ENCODE measurements at places on chromosomes 2 and 18.

- no peak for DNase-seq
Observed at GRCh38 chr18:650428-650858, 7.0 kb upstream of the TYMS start.

DNA sequence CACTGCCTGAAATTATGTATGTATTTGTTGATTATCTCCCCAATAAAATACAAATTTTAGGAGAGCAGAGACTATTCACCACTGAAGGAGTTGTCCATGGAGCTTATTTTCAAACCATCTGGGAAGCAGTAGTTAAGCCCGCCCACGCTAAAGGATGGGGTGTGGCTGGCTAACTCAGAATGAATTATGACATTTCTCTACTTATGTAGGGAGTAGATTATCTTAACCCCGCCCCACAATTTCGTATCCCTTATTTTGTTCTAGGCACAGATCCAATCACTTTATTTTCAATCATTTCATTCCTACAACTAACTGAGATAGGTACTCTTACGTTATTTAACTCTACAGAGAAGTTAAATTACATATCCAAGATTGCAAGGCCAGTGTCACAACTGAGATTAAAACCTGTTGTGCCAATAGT, 1.4 kb upstream of the LAPTM4A start:
- no peak for DNase-seq

DNA sequence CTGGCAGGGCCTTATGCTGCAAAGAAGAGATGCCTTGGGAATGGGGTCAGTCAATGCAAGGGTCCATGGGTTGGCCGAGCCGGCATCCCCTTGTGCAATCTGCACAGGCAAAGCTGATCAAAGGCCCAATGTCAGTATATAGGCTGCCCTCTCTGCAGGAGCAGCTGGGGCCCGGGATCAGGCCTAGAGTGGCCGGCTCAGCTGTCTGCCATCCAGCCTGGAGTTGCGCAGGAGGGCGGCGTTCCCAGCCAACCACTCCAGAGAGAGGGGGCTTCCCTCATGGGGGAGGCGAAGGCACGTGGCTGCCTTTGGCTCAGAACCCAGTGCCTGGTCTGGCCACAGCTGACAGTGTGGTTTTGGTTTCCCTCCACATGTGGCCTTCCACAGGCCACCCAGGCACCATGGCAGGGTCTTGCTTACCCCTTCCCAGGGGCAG, 3.9 kb downstream of the INPP5D start:
- DNase-seq = no peak

GRCh38 chr2:3130889-3131635, 246.6 kb downstream of the EIPR1 start:
- no peak for DNase-seq

- no peak for DNase-seq
Observed at GRCh38 chr2:26606847-26607190, 34.3 kb downstream of the CIB4 start.

DNA sequence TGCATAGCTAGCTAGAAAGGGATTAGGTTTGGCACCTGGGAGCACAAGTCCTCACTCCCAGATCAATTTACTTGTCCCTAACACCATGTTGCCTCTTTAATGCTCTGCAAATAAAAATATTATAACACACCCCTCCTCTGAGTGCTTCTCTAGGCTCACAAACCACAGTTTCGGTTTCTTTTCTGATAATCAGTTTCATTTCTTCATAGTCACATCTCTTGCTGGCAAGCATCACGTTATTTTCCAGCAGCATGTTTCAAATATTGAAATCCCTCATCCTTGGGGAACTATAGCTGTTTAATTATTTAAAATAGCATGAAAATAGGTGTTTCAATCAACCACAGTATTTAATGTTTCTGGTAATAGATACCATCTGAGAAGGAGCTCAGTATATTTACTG, 13.9 kb upstream of the SMCHD1 start:
- peak; percentile 68 for DNase-seq

DNA sequence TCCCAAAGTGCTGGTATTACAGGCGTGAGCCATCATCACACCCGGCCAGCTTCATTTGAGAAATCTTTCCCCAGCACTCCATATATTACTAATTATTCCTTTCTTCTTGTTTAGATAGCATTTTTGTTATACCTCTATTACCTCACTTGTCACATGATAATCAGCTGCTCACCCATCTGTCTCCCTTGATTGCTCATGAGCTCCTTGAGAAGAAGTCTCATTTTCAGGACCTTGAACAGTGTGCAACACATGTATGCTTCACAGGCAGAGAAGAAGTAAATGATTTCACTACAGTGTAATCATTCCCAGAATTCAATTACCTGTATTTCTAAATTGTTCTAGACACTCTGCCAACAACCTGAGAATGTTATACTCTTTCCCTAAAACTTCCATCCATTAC, 6.2 kb downstream of the PAIP2B start:
- DNase-seq = no peak

- no peak for DNase-seq
Observed at GRCh38 chr2:62204998-62205496, 9.1 kb downstream of the B3GNT2 start.

DNA sequence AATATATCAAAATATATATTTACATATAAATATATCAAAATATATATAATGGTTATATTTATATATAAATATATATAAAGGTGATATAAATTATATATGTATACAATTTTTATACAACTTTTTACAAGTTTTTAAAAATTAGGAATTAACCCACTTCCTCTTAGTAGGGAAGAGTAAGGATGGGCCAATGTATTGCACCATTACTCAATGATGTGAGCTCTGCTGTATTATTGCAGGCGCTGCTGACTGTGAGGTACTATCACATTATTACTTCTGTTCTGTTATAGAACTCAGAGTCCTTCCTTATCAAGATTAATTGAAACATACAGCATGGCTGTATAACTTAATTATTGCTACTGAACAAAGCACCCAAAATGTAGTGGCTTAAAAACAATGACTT, 46.0 kb downstream of the CCDC195 start:
- DNase-seq = no peak

GRCh38 chr2:174395969-174396630, 570 bp downstream of the SCRN3 start:
- DNase-seq = peak; percentile 12

DNA sequence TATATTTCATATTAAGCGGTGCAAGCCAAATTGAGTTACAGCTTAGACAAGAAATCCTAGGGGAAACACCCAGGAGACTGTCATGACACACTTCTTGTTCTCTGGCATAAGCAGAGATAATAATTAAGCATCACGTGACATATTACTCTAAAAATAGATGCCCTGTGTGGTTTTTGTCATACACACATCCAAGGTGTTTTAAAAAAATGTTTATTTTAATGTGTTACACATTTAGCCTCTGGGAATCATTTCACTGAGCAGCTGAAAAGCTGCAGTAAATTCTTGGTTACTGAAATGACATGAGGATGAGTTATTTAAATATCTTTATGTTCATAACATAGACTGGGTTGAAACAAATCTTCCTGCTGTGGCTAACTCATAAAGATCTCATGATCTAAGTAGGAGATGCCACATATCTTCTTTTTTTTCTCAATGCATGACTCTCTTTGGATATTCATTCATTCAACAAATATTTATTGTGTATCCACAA, 38.0 kb upstream of the ERMN start:
- DNase-seq = no peak

- DNase-seq = no peak
Observed at GRCh38 chr2:95260028-95261023, 13.9 kb upstream of the PROM2 start.

- DNase-seq = no peak
Observed at GRCh38 chr2:101961338-101962191, 30.2 kb upstream of the IL1R2 start.

- DNase-seq = no peak
Observed at GRCh38 chr18:9993521-9994025, 79.8 kb downstream of the VAPA start.

DNA sequence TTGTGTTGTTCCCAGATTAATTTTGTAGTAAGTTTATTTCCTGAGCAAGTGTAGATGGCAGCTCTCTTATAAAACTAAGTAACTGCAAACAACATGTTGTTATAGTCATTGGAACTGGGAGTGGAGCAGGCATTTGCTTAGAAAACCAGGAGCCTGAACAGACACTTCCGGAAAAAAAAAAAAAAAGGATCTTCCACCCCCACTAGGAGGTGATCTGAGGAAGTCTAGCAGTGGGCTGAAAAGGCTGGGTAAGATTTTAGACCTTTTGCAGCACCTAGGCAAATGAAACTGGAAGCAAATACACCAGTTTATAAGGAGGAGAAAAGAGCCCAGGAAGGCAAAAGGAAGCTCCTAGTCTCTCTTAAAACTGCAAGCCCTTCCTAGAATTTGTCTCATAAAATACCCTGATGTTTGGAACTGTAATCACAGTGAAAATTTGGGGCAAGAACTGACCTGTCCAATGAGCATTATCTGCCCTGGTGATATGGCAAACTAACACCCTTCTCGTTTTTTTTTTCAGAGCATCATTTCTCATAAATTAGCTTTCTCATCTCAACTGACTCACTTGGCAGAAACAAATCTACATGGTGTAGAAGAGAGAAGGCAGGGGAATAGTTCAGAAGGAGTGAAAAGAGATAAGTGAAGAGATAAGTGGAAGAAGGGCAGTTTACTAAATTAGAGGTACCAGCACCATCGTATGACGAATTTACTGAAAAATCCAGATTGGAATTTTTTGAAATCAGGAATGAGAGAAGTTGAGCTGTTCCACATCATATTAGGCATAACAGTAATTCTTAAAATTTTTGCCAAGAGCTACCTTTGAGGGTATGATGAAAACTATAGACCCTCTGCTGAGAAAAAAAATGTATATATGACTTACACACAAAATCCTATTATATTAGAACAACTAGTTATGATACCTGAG, 4.2 kb upstream of the CCNYL1 start:
- no peak for DNase-seq

DNA sequence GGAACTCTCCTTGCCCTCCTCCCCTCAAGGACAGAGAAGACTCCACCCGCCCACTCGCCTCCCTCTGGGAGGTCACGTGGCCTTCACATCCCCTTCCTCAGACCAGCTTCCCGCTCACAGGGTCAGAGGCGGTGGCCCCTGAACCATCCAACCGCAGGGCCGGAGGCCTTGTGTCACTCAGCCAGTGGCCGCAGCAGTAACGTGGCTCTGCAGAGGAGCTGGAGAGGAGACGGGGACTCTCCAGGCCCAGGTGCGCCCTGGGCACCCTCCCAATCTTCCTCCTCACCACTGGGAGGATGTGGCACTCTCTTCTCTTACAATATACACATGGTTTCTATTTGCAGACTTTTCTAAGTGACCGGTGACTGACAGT, 161.7 kb downstream of the TWIST2 start:
- no peak for DNase-seq

DNA sequence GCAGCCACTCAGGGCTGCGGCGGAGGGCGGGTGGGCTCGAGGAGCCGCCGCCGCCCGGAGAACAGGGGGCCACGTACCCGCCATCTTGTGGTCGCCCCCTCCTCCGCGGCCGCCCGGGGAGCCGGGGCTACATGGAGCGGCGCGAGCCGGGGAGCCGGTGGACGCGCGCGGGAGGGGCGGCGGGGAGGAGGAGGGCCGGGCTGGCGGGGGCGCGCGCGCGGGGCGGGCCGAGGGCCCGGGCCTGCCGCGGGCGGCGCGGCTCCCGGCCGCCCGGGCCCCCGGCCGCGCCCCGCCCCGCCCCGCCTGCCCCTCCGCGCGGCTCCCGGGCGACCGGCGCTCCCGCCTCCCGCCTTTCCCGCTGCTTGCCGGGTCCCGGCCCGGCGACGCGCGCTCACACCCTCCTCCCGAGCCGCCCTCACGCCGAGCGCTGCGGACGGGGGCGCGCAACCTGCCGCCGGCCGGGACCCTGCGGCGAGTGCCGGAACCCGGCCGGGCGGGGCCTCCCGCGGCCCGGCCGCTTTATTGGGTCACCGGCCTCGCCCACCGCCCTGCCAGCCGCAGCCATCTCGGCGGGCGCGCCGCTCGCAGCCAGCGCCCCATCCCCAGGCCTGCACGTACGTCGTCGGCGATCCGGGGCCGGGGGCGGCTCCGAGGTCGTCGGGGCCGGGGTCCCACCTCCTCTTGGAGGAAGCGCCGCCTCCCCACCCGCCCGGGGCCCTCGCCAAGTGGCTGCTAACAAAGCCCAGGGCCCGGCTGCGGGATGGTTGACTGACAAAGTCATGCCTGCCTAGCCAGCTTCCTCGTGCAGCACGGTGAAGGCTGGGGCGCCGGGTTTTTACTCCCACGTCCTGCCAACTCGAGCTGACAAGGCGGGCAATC, at the start of gene PPP4R1:
Gene PPP4R1, minus strand, starts transcription at position 159 of the 879 bp plus-strand sequence. Its CDS starts 75 bp downstream, at position 84.
- peak; percentile 63 for DNase-seq

- no peak for DNase-seq
Observed at GRCh38 chr2:37489041-37489456, 144.6 kb downstream of the QPCT start.

- DNase-seq = no peak
Observed at GRCh38 chr18:24466771-24467170, 6.3 kb downstream of the HRH4 start.

DNA sequence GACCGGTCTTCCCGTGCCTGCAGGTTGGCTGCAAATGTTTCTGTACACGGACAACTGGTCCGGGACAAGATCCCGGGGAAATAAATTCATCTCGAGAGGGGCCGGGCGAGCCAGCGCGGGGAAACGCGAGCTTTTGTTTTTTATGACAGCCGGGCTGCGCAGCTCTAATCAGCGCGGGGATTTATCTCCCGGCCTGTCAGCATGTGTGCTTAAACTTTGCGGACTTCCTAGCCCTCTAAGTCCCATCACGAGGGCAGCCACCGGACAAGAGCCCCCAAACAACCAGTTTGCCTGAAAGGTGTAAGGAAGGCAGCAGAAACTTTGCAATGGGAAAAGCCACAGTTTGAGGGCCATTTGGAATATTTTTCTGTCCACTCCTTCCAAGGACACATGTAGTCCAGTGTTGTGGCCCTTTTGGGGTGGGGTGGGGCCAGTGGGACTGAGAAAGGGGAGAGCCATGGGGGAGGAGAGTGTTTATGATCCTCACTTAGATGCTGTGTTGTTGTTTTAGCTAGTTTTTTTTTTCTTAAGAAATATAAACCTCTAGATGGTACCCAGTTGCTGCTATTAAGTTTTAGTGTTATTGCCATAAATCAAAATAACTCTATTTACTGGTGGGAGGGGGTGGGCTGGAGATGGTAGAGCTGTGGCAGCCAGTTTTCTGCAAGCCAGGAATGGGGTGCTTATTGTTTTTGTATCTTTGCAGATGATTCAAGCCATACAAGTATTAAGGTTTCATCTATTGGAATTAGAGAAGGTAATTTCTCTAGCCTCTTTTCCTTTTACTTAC, 6.0 kb downstream of the MEIS1 start:
- DNase-seq = no peak

DNA sequence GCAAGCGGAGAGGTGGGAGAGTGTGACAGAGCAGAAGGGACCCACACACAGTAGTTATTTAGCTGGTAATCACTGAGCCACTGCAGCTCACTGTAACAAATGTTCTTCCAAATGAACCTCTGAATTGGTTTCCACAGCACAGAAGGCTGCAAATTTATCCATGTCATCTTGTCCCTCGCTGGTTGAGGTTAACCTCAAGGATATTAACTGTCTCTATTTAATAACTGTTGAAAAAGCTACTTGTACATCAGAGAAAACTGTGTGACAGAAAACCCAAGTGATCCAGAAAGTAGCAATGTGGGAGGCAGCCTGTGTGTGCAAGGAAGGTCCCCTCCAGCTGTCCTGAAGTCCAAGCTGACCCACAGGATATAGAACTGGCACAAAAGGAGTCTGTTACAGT, 153.6 kb downstream of the DSEL start:
- DNase-seq = no peak

- DNase-seq = no peak
Observed at GRCh38 chr2:45293182-45293581, 283.9 kb upstream of the SIX2 start.

GRCh38 chr2:50514901-50515300, 517.0 kb downstream of the NRXN1 start:
- no peak for DNase-seq

Measured in CD4-positive, alpha-beta T cell treated with Interleukin-2 at 100 ng/mL for 4 hours (primary cell).